Nephron progenitor cell (in vitro differentiated cells): ENCODE measurements at places on chromosomes 6 and 20.
A peak's percentile ranks its signal among the peaks of the same experiment; 100 is the strongest.

DNA sequence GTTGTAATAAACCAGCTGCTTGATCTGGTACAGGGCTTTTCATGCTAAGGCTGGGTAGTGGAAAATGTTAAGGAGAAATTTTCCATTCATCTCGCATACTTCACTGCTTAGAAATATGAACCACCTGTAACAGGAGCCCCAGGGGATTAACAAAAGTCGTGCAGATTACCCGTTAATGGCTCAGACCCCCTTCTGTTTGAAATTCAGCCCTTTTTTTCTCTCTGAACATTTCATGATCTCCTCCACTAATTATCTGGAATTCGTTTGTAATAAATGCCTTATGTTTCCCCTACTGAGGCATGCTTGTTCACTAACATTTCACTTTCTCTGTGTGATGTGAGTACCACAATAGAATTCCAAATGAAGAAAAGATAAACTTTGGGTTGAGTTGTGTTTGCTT, 336.4 kb upstream of the HSF2 start:
- DNase-seq: no peak

DNA sequence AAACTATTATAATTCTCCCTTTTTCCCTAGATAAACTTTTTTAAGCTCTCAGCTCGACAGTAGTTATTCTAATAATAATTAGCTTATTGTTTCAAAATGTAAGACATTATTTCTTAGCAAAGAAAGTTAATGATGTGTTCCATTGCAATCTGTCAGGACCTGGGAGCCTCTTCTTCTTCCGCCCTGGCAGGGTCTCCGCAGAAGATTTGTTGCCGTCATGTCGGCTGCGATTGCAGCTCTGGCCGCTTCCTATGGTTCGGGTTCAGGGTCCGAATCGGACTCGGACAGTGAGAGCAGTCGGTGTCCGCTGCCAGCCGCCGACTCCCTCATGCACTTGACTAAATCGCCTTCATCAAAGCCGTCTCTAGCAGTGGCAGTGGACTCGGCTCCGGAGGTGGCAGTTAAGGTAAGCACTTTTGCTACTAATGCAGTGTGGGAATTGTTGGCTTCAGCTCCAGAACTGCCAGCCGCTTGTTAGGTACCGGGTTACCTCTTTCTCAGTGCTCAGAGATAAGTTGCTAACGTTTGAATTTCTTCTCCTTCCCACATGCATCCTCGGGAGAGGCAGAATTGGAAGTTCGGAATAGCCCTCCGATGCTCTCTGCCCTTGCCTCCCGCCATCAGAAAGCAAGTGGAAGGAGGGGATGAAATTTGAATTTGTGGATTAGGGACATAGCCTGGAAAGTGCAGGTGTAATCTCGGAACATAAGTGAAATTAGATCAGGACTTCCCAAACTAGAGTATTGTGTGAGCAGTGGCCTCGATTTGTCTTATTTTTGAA, at the start of gene CDC40:
TSS of gene CDC40 (plus strand) at position 200 of the 781 bp plus-strand sequence. CDS start at position 218, 18 bp downstream.
- peak; percentile 67 for DNase-seq

- no peak for DNase-seq
Measured at GRCh38 chr20:5187122-5187521, 60.3 kb downstream of the CDS2 start.

DNA sequence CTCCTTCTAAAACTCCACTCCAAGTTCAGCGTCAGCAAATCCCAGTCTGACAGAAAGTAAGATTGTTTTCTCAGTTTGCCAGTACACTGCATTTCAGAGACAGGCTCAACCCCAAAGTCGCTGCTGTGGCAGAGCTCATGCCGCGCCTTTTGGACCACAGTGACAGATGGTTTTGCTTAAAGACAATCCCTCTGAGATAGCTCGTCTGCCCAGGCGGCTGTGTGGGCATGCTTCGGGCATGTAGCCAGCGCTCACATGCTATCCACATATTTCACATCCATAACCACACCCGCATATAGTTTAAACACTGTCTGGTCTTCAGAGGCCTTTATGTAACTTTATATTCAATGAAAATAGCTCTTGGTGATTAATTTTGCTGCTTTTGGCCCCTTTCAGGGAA, 14.7 kb upstream of the PXDC1 start:
- DNase-seq: no peak

GRCh38 chr20:57389695-57390603, 1.2 kb upstream of the RBM38 start:
- DNase-seq: peak; percentile 50
